CD4-positive, alpha-beta T cell treated with Interleukin-12 subunit alpha and Interleukin-12 subunit beta, for 1 hour (primary cell): ENCODE measurements at places on chromosomes 4 and X.

DNA sequence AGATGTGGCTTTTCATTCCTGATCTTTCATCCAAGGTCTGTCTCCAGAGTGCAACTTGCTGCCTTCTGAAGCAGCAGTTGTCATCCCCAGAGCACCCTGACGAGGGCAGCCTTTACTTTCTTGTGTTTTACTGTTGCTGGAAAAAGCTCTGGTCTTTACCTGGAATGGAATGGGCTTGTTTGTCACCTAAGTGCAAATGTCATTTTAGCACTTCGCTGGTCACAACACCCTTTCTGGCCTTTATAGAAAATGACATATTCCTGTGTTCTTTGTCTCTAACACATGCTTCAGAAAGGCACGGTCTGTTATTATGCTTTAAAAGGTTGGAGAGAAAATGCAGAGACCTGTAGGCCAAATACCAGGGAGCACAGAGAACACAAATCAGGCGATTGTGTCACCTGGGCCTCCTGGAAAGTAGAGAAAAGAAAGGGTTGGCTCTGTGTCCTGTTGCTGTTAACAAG lies 332.7 kb upstream of the IGFBP7 start:
- DNase-seq: no peak

DNA sequence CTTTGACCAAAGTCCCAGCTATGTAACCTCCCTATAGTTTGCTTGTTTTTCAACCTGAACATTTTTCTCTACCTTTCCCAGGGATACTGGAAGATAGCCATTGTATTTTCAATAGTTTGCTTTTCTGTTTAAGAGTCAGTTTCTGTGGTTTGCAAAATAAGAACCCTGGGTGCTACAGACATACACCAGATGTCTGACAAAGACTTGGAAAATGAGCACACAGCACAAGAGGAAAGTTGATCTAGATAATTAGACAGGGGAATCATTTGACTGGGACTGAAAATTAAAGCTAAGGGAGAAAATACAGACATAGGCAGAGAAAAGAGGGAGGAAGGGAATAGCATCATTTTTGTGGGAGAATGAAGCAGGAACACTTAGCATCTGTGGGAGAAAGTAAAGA lies 218.3 kb upstream of the CNKSR2 start:
- no peak for DNase-seq

DNA sequence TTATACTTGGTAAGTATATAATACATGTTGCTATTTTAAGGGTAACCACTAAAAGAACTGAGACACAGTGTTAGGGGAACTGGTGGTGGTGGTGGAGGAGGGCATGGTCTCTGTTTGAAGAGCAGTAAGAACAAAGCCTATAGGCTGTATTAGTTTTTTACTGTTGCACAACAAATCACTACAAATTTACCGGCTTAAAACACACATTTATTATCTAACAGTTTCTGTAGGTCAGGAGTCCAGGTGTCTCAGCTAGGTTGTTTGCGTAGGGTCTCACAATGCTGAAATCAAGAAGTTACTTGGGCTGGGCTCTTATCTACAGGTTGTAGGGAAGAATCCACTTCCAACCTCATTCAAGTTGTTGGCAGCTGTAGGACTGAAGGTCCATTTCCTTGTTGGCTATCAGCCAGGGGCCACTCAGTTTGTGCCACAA lies 52.6 kb downstream of the CASK start:
- no peak for DNase-seq

DNA sequence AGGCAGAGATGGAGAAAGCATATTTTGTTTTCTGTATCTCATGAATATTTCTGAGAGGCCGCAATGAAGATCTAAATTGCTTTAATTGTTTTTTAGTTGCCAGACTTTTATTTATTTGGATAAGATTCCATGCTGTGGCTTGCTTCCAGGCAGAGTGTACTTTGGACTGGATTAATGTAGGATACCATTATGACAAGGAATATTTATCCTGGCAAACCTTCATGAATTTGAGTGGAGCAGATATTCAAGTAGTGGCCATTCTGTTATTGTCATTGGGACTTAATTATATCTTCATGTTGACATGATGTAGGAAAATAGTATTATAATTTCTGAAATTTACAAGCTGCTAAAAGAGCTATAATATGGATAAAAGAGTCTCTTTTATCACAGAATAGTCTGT lies 182.9 kb downstream of the C4orf33 start:
- DNase-seq: no peak

DNA sequence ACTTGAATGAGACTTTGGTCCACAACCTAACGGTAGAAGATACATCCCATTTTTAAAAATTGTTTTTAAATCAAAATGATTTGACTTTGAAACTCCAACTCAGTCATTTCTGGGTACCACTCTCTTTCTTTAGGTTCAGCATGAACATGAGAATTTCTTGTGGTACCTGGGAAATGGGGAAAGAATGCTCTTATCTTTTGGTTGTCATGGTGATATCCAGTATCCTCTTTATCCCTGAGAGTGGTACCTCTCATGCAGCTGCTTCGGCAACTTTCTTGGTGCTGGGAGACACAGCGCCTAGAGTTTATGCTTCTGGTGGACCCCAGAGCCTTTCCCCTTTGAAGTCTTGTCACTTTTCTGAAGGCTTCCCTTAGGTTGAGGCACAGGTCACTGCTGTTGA lies 465.1 kb upstream of the FAT1 start:
- no peak for DNase-seq

DNA sequence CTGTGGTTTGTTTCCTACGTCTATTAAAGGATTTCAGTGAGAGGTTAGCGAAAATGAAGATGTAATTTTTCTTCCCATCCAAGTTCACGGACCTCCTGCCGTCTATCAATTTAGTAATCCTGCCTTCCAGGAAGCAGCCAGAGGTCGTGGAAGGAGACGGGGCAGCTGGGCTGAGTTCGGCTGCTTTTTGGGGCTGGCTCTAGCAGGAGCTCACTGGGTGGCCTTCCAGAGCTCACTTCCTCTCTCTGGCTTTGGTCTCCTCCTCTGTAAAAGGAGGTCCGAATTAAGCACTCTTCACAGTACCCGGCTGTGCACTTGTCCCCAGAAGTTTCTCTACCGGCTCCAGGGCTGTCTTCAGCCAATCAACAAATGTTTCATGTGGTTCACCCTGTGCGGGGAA lies 295.4 kb downstream of the BCOR start:
- no peak for DNase-seq

- DNase-seq: no peak
Observed at GRCh38 chr4:100489305-100489704, 28.5 kb downstream of the EMCN start.
